ENCODE measurements at places on chromosomes 1 and 21.

DNA sequence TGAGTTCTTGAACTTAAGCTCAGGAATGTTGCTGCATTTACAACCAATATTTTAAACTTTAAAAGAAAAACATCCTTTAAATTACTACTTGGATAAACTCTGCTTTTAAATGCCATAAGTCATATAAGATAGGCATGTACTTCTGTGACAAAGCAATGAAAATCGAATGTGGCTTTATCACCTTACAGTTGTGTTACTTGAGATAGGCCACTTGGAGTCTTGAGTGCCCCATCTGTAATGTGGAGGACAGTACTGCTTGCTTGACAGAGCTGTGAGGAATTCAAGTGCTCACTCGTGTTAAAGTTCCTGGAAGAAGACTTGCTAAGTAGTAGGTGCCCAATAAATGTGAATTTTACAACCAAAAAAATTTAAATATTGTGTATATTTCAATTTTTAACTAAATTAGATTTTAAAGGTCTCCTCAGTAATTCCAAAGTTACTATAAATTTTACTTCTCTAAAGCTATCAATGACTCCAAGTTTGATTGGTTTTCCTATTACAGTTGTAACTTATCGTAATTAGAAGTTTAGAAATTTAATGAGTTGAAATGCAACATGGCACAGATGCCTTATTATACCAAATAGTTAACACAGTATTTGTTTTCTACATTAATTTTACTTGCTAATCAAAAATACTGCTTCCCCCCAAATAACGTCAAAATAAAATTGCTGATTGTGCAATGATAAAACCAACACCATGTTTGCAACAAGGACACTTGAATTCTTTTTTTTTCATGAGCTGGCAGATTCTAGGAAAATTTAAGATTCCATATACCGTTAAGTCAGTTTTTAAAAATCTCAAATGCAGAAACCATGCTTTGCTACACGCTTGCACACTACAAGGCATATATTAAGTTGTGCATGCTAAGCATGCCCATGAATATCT, 21.8 kb downstream of the PSMB2 start:
- no peak for DNase-seq

DNA sequence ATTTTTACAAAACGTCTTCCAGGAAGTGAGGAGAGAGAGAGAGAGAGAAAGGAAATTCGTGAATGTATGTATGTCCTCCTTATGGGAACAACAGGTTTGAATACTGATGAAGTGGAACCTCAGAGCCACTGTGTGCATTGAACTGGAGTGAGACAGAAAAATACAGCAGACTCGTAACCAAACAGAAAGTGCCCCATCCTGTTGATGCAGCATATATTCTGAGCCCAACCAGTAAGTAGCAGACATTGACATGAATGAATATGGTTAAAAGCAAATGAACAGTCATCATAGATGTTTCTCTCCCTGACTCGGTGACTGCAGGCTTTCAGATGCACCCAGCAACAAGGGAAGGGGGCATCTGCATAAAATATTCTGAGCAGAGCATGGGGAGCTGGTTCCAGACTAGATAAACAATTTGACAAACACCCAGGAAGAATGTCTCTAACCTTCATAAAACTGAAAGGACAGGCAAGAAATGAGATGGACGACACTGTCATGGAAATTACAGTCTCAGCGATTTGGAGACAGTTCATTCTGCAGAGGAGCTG, 471.0 kb upstream of the PBX1 start:
- no peak for DNase-seq

DNA sequence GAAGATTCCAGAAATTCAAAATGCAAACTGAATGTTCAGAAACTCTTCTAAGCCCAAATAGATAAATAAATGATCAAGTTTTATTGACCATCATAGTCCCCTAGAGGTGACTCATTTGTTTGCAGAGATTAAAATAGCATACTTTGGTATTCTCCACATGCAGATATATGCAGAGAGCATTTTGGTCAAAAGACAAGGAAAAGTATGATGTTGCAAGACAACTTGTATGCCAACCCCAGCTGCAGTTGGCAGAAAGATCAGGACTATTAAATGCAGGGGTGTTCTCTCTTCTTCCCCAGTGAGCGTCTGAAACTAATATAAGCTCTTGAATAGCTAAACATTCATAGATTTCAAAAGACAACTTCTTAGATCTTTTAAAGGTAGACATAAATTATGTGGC, 404.9 kb downstream of the LTN1 start:
- no peak for DNase-seq

- DNase-seq: no peak
Measured at GRCh38 chr1:20753589-20753988, 21.1 kb upstream of the SH2D5 start.

- no peak for DNase-seq
Measured at GRCh38 chr1:31804098-31804497, 11.7 kb downstream of the SPOCD1 start.

DNA sequence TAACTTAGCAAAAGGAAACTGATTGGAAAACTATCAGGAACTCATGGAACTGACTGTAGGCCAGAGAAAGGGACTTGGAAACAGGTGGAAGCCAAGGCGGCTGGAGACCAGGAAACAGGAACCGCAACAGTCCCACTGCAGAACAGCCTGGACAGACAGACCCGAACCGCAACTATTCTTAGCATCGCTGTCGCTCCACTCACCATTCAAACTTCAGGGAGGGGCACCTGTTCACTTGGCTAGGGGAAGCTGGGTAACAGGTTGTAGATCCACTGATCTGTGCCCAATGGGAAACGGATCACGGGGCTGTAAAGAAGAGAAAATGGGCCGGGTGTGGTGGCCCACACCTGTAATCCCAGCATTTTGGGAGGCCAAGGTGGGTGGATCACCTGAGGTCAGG, 61.9 kb downstream of the CLSTN1 start:
- no peak for DNase-seq
